Fibroblast of skin of scalp (primary cell): ENCODE measurements at places on chromosomes 3 and 15.
A peak's percentile ranks its signal among the peaks of the same experiment; 100 is the strongest.

DNA sequence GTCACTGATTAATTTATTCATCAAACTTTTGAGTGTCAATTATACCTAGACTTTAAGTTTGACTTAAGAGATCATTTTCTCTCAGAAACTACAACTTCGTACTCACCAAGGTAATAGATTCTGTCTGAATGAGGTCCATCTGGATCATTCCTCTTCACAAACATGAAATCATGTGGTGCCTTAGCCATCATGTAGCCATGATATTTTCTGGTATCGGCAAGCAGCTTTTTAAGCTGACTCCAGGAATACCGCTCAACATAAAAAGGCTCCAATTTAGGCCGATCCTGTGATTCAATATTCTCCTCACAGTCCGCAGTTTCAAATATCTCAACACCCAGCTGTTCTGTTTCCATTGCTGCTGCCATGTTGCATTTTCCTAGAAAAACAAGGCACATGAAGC, 5.3 kb downstream of the DPP8 start:
- DNase-seq, result no peak

DNA sequence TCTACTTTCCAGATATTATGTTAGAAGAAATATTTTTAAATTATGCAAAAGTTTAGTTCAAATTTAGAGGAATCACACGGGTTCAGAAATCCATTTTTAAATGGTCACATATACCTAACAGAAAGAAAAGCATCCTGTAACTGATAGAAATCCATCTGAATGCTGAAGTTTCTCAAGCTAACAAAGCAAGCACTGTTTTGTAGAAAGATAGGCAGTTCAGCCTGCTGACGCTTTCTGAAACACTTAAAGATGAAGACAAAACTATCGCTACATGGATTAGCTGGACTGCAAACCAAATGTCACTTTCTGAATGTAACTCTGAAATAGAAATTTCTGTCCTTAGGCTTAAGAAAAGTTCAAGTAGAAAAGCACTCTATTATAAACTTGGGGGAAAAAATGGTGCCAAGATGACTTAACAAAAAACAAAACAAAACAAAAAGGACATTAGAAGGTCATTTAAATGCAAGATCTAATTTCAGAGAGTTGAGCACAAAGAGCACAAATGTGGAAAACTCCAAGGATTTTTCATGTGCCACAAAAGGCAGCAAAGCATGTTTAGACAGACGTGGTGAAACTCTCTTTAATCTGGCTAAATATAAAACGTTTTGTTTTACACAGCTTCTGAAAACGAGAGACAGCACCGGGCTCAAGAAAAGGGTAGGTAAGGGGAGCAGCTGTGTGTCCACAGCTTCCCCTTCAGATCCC, 1.2 kb downstream of the PLOD2 start:
- no peak for DNase-seq

- DNase-seq, result no peak
These were observed 88.3 kb downstream of the PDZRN3 start for GRCh38 chr3:73536336-73536895.

DNA sequence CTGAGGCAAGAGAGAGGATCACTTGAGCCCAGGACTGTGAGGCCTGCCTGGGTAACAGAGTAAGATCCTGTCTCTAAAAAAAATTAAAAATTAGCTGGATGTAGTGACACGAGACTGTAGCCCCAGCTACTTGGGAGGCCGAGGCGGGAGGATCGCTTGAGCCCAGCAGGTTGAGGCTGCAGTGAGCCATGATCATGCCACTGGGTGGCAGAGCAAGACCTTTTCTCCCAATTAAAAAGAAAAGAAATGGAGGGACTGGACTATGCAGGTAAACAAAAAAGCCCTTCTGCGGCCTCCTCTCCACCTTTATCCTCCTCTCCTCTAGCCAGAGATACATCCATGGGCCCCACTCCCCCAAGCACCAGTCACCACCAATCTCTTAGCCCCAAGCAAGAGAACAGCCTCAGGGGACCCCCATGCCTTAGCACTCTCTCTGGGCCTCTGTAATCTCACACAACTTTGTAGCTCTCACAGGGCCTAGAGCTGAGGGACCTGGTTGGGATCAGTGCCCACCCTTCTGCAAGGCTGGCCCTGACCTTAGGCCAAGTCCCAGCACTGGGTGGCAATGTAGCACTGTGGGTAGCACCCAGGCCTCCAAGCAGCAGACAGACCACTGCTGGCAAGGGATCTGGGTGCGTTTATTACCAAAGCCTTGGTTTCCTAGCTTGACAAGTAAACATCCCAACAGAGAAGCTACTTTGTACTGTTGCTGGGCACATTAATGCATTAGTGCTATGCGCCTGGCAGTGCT, 43.4 kb downstream of the FAM174B start:
- DNase-seq, result no peak

- no peak for DNase-seq
These were observed 353.8 kb downstream of the FGF12 start for GRCh38 chr3:192373586-192373985.

DNA sequence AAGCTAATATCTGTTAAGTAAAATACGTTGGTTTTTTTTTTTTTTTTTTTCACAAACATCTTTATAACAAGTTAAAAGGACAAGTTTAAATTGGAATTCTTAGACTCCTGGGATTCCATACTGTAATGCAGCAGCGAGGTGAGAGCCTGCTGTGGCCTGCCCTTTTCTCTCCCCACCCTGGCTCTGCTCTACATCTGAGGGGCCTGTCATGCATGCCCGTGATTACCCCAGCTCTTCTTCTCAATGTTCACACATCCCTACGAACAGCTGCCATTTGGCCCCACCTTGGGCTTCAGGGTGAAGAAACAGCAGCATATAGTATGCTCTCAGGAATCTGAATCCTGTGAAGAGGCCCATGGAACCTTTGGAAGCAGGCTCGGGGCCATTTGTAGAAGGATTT, 14.7 kb downstream of the CFAP91 start:
- DNase-seq, result no peak

GRCh38 chr3:175598740-175599139, 739.6 kb downstream of the NAALADL2 start:
- DNase-seq, result no peak

DNA sequence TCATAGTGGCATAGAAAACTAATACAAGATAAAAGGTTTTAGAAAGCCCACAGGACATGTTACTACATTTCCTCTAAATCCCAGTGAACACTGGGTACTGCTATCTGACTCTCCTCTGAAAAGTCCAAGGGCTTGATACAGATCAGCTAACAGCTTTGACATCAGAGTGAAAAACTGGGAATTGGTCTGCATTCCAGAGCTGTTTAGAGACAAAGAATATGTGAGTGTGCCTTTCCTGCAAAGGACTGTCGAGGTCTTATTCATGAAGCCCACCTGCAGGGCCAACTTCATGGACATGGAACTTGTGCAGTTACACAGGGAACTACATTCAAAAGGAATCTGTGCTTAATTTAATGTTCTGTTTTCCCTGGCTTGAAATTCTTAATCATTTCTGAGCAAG, 5.2 kb upstream of the TMCO5A start:
- DNase-seq, result no peak

- no peak for DNase-seq
These were observed 139.4 kb upstream of the PFN2 start for GRCh38 chr3:150110097-150110496.

- no peak for DNase-seq
These were observed at the start of gene HGD for GRCh38 chr3:120682095-120682681. TSS of gene HGD (minus strand) at chr3:120682239. CDS start at chr3:120682111, 128 bp downstream.

- DNase-seq, result peak; percentile 14
These were observed 31.4 kb downstream of the AP4E1 start for GRCh38 chr15:50939911-50940310.

- DNase-seq, result peak; percentile 90
These were observed 91.3 kb downstream of the LARS2 start for GRCh38 chr3:45479621-45480035.

- no peak for DNase-seq
These were observed 485.5 kb downstream of the TUSC7 start for GRCh38 chr3:117195034-117195433.

GRCh38 chr15:59532770-59533379, 78.7 kb upstream of the GCNT3 start:
- peak; percentile 33 for DNase-seq

- peak; percentile 27 for DNase-seq
These were observed 28.0 kb upstream of the DCLK3 start for GRCh38 chr3:36792342-36792741.

DNA sequence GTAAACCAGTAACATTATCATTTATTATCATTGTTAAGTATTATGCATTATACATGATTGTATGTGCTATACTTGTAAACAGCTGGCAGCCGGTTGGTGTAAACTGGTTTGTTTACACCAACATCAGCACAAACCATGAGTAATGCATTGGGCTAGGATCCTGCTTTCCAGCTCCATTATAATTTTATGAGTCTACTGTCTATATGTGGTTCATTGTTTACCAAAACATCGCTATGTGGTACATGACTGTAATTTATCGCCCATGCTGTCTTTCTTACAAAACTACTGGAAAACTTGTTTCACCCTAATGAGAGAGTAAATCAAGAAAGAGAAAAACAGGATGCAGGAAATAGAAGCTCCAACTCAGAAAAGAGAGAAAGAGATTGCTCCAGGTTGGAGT, 224.8 kb upstream of the CBLB start:
- no peak for DNase-seq

GRCh38 chr3:43211681-43212080, 74.7 kb upstream of the SNRK start:
- no peak for DNase-seq

DNA sequence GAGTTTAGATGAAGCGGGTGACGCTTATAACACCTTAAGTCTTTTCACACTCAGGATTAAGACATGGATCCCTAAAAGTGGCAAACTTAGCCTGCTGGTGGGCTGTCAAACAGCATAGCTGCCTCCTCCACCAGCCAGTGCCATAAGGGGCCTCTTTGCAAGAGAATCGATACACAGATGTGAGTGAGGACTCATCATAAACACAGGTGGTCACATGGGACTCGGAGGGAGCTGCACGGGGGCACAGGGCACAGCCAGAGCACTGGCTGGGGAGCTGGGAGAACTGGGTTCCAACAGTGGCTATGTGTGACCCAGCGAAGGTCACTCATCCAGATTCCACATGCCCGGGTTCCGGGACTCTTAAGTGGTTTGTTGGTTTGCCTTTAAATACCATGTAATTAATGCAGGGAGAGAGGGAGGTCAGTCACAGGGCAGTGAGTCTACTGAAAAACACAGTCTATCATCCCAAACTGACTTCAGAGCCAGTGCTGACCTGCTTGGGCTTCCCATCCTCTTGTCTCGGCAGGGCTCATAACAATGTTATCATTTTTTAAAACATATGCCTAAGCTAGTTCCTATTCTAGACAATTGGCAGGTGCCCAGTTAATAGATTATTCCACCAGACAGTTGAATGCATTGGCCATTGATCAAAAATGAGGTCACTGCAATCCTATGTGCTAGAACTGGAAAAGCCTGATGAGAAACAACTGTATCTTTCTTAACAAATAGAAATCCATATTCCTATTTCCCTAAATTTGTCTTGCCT, 51.8 kb downstream of the SLC12A8 start:
- peak; percentile 61 for DNase-seq

DNA sequence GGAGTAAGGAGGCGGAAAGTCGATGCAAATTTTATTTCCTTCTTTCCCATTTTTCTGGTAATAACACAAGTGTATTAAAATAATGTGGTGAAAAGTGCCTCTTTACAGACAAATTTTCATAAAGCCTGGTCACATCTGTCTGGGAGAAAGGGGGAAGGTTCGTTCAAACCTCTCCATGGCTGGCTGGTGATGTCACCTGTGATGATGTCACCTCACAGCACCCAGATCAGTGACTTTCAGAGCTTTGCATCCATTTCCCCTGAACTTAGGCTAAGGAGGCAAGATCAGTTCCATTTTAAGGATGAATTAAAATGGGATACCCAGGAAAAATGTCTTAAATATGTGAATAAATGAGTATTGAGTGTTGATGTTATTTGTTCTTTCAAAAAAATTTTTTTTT, 34.1 kb downstream of the ATP10A start:
- peak; percentile 51 for DNase-seq

DNA sequence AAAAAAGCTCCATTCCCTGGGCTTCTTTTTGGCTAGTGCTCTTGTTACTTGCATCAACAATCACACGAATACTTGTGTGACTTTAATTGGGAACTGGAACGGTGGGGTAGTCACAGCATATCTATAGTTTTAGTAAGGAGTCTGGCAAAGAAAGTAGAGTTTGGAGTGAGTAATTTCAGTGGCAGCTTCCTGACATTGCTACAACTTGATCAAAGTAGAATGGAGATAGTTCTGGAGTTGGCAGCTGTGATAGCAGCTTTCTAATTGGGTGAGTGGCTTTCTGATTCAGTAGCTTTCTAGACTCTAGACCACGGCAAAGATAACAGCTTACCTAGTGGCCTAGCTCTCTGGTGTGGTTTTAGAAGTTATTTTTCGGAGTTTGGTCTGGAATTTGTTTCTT, 475.0 kb downstream of the TUSC7 start:
- peak; percentile 85 for DNase-seq

DNA sequence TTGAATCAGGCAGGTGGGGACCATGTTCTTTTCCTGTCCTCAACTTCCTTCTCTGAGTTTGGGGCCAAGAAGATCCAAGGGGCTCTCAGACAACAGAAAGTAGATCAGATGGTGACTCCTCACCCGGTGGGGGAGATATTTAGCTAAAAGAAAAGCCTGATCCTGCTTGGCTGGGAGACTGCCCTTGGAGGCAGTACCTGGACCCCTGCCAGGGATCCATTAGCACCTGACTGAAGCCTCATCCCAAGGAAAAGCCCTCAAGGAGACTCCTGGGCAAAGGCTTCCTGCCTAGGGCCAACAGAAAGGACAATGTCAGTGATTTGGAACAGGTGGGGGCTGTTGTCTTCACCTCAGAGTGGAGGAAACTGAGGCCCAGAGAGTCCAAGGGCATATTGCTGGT, 33.5 kb upstream of the HHATL start:
- no peak for DNase-seq

GRCh38 chr15:95758851-95759250, 571.6 kb upstream of the NR2F2 start:
- no peak for DNase-seq

GRCh38 chr3:185647134-185647879, 61.2 kb downstream of the SENP2 start:
- DNase-seq, result no peak

DNA sequence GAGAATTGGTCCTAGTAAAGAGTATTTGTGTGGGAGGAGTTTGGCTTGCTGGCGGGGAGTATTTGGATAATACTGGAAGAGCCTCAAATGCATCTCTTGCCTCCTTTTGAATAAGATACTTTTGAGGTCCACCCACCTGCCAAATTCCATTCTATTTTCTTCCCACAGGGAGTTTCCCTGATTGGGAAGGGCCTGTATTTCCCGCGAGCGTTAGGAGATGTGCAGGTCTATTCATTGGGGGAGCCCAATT, 406 bp upstream of the RASA2 start:
- no peak for DNase-seq

GRCh38 chr3:133388696-133389395, 11.0 kb upstream of the BFSP2 start:
- DNase-seq, result no peak

- DNase-seq, result peak; percentile 81
These were observed 50.8 kb upstream of the MUC13 start for GRCh38 chr3:124985349-124985748.

- DNase-seq, result peak; percentile 61
These were observed 471.8 kb downstream of the MFSD1 start for GRCh38 chr3:159273608-159274007.
